ENCODE measurements at places on chromosomes 6 and 20. TPM values are rescaled to one million over a fixed set of nuclear protein-coding genes. Genes with fewer than 3 reads are reported as not detected.

The CTNNBL1 gene
- 27.6 TPM for total RNA-seq

The MUCL3 gene
- total RNA-seq, result not detected

The HLA-DRB1 gene
- total RNA-seq, result 3.7 TPM

The RIMS1 gene
- 17.1 TPM for total RNA-seq

The SGK2 gene
- total RNA-seq, result 0.28 TPM

The TREM2 gene
- not detected for total RNA-seq

The OPRM1 gene
- not detected for total RNA-seq

The SPDEF gene
- total RNA-seq, result not detected
